ENCODE measurements at places on chromosomes 13 and 19.

- DNase-seq: peak; percentile 83
These were observed 20.3 kb upstream of the TRIM13 start for GRCh38 chr13:49976314-49977258.

GRCh38 chr19:17333611-17334413, 843 bp downstream of the ANO8 start:
- DNase-seq: no peak

DNA sequence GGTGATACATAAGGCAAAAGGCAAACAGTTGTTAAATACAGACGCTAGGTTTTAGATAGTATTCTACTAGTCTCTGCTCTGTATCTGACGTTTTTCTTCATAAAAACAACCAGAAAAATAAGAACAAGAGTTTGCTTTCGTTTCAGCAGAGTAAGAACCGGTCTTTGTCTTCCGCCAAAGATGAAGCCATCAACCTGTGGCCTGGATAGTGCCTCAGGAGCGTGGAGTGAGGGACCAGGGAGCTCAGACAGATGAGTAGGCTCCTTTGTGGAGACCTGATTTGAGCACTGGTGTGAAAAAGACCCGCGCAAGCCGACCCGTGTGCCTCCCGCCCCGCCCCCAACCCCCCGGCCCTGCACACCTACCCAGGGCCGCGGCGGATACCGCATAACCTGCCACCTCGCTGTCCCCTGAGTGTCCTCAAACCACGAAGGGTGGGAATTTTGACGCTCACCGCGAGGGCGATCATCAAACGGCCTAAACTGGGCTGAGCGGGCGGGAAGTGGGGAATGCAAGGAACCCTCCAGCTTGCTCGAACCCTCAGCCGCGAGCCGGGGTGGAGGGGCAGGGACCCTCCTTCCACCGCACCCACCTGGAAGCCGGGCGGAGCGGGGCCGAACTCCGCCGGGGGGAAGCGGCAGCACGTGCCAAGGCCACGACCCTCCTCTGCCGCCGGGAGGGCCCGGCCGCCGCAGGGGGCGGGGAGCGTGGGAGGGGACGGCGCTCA, 866 bp upstream of the LMO7 start:
- no peak for DNase-seq

DNA sequence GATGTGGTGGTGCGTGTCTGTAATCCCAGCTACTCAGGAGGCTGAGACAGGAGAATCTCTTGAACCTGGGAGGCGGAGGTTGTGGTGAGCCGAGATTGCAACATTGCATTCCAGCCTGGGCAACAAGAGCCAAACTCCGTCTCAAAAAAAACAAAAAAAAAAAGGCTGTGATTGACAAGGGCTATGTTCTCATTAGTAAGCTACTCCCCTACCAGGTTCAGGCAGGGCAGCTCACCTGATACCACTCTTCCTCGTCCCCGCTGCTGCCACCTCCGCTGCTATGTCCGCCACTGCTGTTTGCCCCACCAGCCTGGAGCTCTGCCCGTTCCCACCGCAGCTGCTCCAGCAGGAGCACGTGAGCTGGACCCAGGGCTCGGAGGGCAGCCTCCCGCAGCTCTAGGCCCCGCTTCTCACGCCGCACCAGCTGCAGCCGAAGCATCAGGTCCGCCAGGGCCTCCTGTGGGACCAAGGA, 9.4 kb downstream of the USHBP1 start:
- no peak for DNase-seq

DNA sequence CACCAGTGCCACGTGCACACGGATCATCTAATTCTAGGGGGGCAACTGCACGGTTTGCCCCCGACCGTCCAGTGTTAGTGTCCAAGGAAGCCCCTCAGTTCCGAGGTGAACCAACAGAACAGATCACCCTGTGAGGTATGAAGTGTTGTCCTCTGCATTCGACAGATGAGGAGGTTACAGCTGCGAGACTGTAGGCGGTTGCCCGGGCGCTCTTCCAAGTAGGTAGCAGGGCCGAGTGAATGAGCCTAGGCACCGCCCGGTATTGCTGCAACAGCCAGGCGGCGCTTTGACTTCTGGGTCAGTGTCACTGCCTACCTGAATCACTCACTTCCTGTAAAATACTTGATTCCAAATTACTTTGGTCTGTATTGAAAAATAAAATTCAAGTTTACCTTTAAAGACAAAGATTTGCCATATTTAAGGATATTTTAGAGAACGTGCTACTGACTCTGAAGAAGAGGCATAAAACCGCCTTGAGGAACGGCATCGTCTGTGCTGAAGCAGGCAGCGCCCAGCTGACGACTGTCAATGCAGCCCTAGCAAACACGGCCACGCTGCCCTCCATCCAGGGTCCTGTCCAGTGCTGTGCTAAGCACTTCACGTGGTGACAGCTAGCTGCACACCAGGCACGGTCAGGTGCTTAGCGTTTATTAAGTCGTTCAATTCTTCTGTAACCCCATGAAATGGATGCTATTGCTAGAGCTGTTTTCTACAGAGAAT, 19.3 kb upstream of the RASA3 start:
- DNase-seq: no peak

DNA sequence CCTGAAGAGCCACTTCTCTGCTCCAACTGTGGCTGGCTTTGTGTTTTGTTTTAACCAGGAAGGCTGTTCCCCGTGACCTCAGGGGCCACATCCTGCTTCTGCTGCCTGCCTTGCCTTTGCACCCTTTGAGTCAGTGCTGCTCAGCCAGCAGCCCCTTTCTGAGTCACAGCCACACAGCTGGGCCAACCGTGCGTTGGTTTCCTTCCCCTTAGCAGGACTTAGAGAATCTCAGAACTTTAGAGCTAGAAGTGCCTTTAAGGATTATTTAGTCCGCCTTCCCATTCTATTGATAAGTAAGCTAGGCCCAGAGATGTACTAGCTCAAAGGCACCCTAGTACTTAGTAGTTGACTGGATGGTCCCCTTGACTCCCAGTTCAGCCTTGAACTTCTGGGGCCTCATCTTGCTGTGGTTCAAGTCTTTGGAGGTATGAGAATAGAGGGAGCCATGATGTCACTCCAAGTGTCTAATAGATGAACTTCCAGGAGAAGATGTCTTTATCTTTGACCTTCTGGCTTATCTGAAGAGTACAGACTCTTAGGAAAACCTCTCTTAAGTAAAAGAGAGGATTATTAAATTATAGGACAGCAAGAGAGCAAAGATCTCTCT, 8.0 kb downstream of the RGCC start:
- peak; percentile 66 for DNase-seq

DNA sequence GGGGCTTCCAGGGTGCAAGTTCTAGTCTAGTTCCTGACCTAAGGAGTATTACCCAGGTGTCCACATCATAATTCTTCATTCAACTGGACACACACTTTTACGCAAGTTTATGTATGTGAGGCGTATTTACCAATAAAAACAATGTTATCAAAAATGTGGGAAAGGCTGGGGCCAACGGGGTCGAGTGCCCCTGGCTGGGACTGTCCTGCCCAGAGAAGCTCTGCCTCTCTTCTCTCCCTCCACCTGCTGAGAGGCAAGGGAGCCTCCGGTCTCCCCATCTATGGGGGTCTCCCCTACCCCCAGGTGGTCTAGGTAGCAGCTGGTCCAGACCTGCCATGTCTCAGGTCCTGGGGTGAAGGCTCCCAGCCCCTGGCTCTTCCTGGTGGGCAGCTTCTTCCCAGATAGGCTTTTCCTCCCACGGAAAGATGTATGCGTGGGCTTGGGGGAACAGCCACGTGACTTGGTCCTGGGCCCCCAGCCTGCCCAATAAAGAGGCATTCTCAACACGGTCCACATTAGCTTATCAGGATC, 132.4 kb downstream of the USP12 start:
- DNase-seq: no peak

- DNase-seq: no peak
These were observed 20.7 kb upstream of the TPT1 start for GRCh38 chr13:45361596-45362206.

GRCh38 chr13:98094678-98095266, 48.1 kb upstream of the FARP1 start:
- no peak for DNase-seq

GRCh38 chr19:13797870-13798269, 2.6 kb downstream of the ZSWIM4 start:
- DNase-seq: no peak

GRCh38 chr13:24348385-24348784, 39.0 kb downstream of the C1QTNF9 start:
- no peak for DNase-seq

DNA sequence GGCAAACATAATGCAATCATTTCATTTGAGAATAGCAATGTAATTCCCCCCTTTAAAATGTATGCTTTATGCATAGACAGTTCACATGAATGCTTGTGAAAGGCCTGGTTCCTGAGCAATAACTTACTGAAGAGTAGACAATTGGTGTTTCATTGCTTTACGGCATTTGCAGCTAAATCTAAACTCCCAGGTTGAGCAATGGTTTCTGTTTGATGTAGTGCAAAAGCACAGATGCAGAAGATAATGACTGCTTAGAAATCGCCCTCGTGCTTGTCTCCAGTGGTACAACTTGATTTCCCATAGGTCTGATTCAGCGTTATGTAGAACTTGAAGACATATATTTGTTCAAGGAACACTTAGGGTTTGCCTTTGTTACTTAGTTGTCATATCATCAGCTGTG, 1018.3 kb downstream of the DIAPH3 start:
- DNase-seq: no peak

DNA sequence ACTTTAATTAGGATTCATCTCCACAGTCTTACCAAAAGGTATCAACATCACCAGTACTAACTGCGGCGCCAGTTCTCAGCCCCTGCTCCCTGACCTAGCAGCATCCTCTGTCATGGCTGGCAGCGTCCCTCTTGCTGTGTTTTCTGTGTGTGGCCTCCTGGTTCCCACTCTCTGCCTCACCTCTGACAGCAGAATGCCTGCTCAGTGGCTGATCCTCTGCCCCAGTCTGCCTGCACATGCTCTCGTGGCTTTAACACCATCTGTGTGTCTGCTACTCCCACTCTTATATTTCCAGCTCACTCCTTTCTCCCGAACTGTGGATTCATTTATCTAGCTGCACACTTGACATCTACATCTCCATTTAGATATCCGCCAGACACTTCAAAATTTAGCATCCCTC, 341.5 kb downstream of the MTUS2 start:
- DNase-seq: no peak

DNA sequence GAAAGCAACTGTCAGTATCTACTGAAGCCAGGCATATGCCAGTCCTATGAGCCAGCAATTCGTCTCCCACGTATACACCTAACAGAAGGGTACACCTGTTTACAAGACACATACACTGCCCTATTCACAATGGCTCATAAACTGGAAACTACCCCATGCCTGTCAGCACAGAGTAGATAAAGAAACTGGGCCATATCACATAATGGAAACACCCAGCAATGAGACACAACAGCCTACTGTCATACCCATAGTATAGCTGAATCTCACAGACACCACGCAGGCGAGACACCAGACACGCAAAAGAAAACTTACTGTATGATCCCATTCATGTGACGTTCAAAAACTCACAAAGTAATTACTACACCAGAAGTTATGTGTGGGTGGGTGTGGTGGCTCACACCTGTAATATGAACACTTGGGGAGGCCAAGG, 15.7 kb downstream of the NOSIP start:
- no peak for DNase-seq

DNA sequence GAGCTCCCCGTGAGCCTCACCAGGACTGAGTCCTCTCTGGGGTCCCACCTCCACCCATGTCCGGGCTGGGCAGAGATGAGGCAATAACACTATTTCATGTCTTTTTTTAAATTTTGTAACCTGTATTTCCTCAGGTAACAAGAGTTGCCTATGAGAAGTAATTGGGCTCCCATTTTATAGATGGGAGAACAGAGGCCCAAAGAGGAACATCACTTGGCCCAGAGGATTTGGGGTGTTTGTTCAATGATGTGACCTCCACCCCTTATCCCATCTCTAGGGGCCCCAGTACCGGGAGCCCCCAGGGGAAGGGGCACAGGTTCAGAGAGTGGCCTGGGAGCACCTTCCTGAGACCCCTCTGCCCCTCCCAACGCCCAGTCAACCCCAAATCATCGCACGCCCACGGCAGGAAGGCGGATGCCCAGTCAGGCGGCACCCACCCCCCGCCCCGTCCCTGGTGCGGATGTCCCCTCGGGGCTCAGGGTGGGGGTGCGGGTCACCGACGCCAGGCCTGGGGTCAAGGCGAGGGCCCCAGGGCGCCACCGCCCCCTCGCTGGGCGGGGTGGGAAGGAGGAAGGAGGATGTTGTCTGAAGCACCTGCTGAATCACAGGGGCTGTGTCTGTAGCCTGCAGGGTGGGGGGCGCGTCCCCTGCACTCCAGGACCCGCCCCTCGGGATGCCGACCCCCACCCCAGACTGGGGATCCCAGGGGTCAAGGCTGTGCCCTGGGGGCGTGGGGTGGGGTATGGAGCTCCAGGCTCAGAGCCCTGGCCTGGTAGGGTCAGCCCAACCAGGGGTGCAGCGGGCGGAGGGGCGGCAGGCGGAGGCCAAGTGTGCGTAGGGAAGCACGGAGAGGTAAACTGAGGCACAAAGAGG, 9.0 kb upstream of the CIRBP start:
- no peak for DNase-seq

- no peak for DNase-seq
These were observed 26.5 kb downstream of the ARHGAP35 start for GRCh38 chr19:46887240-46887782.

GRCh38 chr19:16888629-16889365, at the start of gene F2RL3:
Gene F2RL3, plus strand, starts transcription at chr19:16888999. Its CDS starts 191 bp downstream, at chr19:16889190.
- DNase-seq: peak; percentile 74

DNA sequence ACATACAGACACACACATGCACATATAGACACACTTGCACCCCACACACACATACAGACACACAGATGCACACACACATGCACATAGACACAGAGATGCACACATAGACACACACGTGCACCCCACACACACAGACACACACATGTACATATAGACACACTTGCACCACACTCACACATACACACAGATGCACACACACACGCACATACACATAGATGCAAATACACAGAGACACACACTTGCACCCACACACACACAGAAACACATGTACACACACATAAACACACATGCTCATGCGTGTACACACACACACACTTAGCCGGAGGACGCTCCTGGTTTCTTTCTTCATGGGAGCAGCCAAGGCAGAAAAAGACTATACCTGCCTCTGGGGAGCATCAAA, 10.0 kb downstream of the COL4A2 start:
- DNase-seq: no peak

- peak; percentile 47 for DNase-seq
These were observed 5.5 kb downstream of the ACTMAP start for GRCh38 chr19:40744554-40745401.

GRCh38 chr13:44382635-44383145, 9.1 kb downstream of the SERP2 start:
- DNase-seq: no peak
